ENCODE measurements at places on chromosomes 7 and 10.

- DNase-seq, result no peak
Observed at GRCh38 chr7:151742713-151743480, 134.0 kb downstream of the PRKAG2 start.

GRCh38 chr10:1425879-1426278 is 311.4 kb downstream of the ADARB2 start:
- DNase-seq, result no peak

GRCh38 chr10:52900593-52900992 is 128.0 kb upstream of the MBL2 start:
- no peak for DNase-seq

GRCh38 chr10:58773341-58773740 is 260.7 kb downstream of the BICC1 start:
- no peak for DNase-seq

DNA sequence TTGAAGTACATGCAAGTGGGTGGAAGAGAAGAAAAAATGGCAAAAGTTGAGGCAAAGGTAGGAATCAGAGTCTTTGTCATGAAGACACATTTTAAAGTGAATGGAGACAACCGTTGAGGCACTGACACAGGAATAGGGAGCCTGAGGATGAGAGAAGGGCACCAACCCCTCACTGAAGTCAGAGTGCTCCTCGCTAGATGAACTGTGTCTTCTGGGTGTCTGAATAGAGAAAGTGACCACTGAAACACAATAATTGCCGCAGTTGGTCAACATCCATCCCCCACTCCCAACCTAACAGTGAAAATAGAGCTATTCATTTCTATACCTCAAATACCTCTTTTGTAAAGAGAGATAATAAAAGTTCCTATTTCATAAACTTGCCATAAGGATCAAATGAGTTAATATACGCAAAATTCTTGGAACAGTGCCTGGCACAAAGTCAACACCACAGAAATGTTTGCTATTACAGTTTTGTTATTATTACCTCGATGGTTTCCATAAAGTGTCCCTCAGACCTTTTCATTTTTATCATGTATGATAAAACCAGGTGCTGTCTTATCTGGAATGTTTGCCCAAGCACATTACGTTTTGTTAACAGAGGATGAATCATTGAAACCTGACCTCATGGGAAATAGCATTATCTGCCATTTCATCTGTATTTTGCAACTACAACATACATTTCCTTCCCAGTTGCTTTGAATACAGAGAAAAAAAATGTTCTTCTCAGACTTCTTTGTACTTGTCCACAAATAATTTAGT is 61.8 kb upstream of the SP4 start:
- no peak for DNase-seq

GRCh38 chr10:72375585-72375984 is 20.9 kb upstream of the DNAJB12 start:
- DNase-seq, result no peak

GRCh38 chr10:67100951-67101350 is 175.1 kb downstream of the LRRTM3 start:
- no peak for DNase-seq

GRCh38 chr7:92598310-92598981 is 8.3 kb upstream of the FAM133B start:
- DNase-seq, result no peak

- DNase-seq, result no peak
Observed at GRCh38 chr10:103843045-103843444, 12.3 kb downstream of the SH3PXD2A start.

- DNase-seq, result no peak
Observed at GRCh38 chr7:101094791-101095375, 9.6 kb downstream of the TRIM56 start.

DNA sequence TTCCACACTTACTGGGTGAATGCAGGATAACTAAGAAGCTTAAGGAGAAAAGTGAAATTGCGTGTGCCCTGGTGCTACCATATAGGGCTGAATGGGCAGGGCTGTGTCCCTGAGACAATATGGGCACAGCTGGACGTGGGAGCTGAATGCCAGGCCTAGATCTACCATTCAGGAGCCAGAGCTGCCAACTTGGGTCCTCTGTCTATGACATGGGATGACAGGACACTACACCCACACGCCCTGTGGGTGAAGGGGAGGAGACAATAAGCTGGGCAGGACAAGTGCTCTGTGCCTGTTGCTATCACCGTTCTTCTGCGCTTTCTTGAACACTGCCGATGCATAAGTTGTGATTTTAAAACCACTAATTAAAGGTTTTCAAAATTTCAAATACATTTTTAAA is 293.9 kb downstream of the TNS3 start:
- no peak for DNase-seq

DNA sequence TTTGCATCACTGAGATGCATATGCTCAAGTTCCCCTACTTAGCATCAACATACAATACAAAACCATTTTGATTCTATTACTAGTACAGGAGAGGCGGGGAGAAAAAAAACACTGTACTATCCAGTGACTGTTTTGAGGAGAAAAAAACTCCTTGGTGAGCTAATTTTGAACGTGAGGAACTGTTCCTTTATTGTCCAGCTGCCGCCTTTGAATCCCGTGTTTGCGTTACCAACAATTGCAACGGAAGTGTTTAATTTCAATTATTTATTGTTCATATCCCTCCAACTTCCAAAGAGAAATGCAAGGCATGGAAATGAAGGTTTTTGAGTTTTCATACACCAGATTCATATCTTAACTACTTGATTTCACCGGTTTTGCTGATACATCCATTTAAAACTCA is 66.4 kb upstream of the ARHGAP21 start:
- no peak for DNase-seq

DNA sequence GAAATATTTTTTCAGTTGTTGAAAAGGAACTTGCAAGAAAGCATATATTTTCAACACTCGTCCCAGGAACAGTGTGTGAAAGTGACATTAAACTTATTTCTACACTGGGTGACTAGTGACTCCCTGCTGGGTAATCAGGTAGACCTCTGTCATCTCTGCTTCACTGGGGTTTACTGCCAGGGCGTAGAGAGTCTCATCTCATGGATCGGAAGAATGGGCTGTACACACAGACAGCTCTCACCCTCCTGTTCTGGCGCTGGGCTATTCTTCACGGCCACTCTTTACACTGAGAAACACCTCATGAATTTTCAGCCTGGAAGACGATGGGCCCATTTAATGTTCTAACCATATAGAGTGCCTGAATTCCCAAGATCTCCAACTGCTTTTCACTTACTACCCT is 36.4 kb downstream of the NRP1 start:
- DNase-seq, result no peak

Data from activated CD8-positive, alpha-beta memory T cell treated with anti-CD3 and anti-CD28 coated beads for 4 hours (primary cell).